ENCODE measurements at places on chromosomes 4 and X.

DNA sequence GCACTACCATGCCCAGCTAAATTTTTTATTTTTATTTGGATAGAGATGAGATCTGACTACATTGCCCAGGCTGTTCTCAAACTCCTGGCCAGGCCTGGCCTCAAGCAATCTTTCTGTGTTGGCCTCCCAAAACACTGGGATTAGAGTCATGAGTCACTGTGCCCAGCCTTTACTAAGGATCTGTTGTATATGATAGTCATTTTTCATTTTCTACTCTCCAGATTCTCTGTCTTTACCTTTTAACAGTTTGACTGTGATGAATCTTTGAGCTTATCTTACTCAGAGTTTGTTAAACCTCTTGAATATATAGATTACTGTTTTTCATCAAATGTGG lies 161.8 kb downstream of the FNIP2 start:
- DNase-seq, result no peak

DNA sequence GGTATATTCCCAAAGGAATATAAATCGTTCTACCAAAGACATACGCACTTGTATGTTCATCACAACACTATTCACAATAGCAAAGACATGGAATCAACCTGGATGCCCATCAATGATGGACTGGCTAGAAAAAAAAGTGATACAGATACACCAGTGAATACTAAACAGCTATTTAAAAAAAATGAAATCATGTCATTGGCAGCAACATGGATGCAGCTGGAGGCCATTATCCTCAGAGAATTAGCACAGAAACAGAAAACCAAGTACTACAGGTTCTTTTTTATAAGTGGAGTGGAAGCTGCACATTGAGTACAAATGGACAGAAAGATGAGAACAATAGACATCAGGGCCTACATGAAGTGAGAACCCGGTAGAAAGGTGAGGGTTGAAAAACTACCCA lies 81.4 kb downstream of the ANTXR2 start:
- DNase-seq, result no peak

DNA sequence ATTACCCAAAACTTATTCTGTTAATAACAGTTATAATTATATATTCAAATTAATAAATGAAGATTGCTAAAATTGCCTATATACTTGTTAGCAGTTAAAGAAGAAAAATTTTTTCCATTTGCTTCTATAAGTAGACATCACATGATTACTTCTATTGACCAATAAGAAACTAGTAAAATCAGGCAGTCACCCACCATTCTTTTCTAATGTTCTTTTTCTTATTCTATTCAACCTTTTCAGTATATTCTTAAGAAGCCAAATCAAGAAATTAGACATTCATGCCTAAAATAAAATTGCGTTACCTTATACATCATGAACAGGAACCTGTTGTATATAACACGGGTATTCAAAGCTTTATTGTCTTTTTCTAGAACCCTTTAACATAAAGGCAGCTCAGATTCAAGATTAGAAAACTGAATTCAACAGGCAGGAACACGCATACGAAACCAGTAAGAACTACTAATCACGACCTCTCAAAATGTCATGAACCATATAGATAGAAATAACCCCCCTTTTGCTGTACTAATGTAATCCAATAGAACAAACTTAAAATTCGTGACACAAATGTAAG lies 568.1 kb upstream of the DIPK2B start:
- no peak for DNase-seq

DNA sequence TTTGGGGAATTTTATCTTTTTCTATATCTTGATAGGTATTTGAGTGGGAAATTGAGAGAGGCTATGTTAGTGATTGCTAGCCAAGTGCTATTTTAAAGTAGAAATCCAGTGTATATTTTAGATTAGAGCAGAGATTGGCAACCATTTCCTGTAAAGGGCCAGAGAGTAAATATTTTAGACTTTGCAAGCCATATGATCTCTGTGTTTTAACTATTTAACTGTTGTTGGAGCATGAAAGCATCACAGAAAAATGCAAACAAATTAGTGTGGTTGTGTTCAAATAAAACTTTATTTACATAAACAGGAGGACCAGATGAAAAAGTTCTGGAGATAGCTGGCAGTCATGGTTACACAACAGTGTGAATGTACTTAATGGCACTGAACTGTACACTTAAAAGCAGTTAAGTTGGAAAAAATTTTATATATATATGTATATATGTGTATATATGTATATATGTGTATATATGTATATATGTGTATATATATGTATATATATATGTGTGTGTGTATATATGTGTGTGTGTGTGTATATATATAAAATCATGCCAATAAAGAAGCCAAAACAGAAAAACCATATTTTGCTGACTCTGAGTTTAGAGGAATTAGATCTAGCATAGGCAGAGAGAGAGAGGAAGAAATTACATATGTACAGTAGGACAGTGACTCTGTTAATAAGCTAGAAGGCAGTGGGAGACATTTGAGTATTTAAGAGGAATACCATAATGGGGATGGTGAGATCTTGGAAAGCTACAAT lies 83.4 kb downstream of the TMEM164 start:
- no peak for DNase-seq

DNA sequence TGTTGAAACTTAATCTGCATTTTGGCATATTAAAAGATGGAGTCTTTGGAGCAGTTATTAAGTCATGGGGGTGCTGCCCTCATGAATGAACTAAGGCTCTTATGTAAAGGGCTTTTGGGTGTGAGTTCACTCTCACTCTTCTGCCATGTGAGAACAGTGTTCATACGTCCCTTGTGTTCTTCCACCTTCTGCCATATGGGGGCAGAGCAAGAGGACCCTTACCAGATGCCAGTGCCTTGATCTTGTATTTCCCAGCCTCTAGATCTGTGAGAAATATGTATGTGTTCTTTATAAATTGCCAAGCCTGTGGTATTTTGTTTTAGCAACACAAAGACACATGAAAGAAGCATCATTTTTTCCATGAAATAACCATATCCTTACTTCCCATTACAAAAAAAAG lies 213.9 kb downstream of the SPOCK3 start:
- no peak for DNase-seq

GRCh38 chr4:173485164-173485563 lies 44.9 kb downstream of the HAND2 start:
- no peak for DNase-seq

DNA sequence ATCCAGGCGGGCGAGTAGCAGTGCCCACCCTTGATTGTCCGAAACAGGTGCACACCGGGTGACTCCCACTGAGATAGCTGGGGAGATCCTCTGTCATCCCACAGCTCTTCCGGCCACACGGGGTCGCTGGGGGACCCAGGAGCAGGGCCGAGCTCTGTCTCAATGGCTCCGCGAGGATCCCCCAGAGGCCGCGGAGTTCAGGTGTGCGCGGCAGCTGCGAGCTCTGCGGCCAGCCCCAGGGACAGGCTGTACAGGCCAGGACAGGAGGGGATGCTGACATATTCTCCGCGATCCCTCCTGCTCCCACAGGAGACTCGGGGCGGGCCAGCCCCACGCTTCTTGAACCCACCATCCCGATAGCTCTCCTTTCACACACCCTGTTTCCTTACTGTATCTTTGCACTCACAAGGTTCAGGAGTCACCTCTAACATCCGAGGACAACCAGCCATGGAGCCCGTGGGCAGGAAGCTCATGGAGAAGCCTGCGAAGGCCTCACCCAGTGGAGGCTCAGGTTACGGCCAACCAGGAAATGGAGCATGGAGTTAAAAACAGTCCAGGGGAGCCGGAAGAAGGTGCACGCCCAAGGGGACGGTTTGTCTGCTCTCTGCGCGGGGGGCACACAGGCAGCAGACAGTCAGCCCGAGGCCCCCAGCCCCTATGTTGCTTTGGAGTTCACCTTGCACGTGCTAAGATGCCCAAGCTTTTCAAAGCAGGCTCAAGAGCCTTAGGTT lies 77.9 kb upstream of the AMELX start:
- no peak for DNase-seq

GRCh38 chr4:168480931-168481611 lies 779 bp upstream of the DDX60L start:
- peak; percentile 35 for DNase-seq

GRCh38 chrX:112714357-112714918 lies 34.7 kb upstream of the LHFPL1 start:
- DNase-seq, result no peak

DNA sequence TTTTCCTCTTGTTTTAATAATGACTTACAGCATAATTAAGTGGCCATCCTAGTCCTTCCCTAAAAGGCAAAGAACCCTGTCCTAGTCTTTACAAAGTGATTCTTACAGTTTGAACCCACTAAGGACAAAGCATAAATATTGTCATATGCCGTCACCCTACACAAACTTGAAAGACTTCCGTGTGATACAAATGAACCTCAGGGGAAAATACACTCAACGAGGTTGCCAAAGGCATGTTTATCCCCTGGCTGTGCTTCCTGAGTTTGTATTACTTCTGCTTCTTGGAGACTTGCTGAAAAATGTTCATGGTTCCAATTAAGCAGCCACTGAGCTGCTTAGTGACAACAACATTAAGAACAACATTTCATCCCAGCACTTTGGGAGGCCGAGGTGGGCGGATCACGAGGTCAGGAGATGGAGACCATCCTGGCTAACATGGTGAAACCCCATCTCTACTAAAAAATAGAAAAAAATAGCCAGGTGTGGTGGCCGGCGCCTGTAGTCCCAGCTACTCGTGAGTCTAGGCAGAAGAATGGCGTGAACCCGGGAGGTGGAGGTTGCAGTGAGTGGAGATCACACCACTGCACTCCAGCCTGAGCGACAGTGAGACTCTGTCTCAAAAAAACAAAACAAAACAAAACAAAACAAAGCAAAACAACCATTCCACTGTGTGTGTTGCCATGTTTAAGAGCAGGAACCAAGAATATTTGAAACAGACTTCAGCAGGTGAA lies 16.2 kb downstream of the RASSF6 start:
- DNase-seq, result no peak

DNA sequence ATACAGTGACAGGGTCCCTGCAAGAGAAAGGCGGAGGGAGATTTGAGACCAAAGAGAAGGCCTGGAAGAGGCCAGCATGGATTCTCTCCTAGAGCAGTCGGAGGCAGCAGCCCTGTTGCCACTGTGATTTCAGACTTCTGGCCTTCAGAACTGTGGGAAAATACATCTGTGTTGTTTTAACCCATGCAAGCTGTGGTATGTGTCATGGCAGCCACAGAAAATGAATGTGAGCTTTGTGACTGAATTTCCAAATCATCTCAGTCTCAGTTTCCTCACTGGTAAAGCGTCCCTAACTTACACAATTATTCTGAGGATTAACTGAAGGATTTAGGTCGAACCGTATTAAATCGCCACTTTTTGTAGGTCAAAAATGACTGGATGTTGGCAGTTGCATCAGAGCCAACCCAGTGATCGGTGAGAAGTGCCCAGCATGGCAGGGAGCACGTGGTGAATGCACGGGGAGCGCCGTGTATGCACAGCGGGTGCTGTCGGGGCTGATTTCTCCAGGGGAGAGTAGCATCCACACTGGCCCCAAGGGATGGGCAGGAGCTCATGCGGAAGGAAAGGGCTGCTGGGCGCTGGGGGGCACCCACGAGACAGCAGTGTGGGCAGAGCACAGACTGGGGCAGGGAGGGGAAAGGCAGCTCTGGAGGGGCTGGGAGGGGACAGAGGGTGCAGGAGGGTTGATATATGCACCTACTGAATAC lies 23.8 kb upstream of the NSG1 start:
- no peak for DNase-seq

DNA sequence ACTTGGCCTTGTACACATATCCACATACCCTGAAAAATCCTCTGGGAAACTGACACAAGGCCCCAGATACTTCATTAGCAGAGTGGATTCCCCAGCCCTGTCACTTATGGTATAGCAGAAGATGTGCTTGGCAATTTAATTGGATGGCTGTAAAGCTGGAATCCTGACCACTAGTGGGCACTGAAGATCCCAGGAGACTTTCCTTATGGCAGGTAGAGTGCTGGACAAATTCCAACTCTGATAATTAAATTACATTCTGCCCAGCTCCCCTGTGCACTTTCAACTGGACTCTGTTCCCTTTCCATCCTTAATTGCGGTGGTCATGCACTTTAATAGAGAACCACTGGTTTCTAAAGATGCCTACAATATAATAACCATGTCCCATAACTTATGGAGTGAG lies 119.8 kb downstream of the DCK start:
- no peak for DNase-seq

- no peak for DNase-seq
Measured at GRCh38 chrX:308821-309520, 9.6 kb downstream of the GTPBP6 start.

DNA sequence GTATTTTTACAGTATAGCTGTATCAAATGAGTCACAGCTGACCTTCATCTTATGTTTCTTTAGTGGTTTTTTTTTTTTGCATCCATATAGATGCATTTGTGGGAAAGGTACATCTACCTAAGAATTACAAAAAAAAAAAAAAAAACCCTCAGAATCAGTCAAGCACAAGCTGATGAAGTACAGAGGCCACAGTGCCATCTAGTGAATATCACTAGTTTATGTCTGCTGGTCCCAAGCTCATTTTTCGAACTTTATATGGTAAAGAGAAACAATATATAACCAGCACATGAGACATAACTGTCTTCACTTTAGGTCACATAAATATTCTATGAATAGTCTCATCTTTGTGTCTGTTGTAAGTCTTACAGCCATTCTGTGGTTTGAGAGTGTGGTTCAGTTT lies 220.1 kb downstream of the DLG3 start:
- no peak for DNase-seq

Measured in stimulated activated CD8-positive, alpha-beta memory T cell treated with anti-CD3 and anti-CD28 coated beads, Interleukin-4, amount 100 ng/mL, for 48 hours (primary cell).